Neural crest cell (in vitro differentiated cells): ENCODE measurements at places on chromosomes 12 and 14.

DNA sequence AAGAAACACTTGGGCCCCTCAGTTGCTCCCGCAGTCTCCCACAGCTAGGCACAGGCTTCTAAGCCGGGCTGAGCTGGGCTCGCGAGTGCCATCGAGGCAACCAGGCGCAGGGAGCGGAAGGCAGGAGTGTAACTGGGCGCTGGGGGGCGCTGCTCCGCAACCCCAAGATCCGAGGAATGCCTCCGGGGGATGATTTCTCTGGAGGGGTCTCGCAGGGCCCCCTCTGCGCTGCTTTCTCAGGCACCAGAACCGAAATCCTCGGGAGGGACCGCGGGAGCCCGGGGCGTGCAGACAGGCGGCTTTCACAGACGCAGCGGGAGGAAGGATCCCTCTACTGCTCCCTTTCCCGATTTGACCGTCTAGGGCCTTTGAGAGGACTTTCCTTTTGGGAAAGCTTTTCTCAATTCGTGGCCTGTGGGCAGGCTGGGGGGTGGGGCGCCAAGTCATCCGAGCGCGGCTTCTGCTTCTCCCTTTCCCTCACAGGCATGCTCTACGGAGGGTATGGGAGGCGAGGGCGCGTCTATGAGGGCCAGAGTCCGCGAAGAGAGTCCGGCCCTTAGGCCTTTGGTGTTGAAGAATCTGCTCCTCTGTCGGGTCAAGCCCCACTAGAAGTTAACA is 4.3 kb upstream of the NKX2-1 start:
- no peak for DNase-seq

GRCh38 chr14:100488057-100488456 is 99.2 kb downstream of the BEGAIN start:
- DNase-seq: no peak

DNA sequence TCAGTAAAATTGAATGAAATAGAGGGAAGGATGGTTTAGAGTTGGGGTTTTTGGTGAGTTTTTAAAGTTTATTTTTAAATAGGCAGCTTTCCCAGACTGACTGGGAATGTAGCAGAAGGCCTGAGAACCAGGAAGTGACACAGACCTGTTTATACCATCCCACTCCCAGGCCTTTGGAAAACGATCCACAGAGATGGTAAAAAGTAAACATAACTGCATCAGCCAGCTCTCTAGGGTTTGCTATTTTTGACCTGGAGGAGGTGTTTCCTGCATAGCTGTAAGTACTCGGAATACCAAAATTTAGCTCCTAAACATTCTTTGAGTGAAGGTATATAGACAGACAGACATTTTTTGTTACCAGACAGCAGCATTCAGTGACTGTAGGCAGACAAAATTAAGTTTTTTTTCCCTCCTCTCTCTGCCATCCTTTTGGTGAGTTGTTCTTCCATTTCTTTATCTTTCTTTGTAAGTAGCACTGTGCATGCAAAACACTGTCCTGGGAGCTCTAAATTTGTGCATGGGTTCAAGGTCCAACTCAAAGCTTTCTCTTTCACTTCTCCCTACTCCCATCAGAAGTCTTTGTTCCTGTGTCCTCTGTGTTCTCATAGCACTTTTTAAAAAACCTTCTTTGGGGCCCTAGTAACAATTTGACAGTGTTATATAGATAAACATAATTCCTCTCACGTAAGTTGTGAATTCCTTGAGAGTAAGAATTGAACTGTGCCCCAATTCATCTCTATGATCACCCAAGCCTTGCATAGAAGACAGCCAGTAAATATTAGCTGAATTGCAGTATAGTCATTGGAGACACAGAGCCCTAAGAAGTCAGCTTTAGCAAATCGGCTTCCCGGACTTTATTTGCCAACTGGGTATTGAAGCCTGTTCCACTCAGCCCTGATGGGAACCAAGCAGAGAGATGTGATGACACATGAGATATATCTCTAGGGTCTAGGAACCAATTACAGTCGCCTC is 37.4 kb downstream of the SUSD6 start:
- DNase-seq: no peak

DNA sequence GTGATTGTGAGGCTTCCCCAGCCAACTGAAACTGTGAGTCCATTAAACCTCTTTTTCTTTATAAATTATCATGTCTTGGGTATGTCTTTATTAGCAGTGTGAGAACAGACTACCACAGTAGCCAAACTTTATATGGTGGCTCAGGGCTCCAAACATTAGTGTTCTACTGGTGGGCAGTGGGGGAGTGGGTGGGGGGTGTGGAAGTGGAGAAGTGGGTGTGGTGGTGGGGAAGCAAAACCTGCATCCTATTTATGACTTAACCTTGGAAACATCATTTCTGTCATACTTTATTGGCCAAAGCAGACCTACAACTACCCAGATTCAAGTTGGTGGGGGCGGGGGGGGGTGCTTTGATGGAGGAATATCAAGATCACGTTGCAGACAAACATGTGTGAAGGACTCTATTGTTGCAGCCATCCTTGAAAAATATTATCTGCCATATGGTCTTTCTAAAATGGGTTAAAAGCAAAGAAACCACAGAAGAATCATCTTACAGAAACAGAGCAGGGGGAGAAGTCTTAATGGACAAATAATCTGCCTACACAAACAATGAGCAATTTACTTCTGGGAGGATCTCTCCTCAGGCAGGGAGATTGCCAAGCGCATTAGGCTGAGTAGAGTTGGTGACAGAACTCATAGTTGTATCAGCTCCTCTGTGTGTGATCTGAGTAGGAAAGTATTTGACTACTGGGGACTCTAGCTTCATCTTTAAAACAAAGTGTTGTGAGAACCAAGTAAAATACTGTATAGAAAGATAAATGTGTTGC is 1.4 kb upstream of the PWP1 start:
- no peak for DNase-seq

GRCh38 chr14:68865542-68865941 is 72.7 kb upstream of the ZFP36L1 start:
- DNase-seq: no peak

- DNase-seq: no peak
Observed at GRCh38 chr12:46391630-46392029, 19.1 kb upstream of the SLC38A2 start.

GRCh38 chr14:22478670-22479069 is 110.4 kb downstream of the DAD1 start:
- DNase-seq: no peak

DNA sequence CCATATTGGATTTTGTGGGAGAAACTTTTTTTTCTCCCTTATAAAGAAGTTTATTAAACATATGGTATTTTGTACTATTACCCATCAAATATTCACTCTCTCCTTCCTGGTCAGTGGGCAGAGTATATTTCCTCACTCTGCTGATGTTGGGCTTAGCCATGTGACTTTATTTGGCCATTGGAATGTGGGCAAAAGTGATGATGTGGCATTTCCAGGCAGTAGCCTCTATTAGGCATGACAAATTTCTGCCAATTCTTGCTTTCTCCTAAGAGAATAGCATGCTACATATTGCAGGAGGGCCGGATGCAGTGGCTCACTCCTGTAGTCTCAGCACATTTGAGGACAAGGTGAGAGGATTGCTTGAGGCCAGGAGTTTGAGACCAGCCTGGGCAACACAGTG is 24.4 kb upstream of the WSCD2 start:
- DNase-seq: no peak

DNA sequence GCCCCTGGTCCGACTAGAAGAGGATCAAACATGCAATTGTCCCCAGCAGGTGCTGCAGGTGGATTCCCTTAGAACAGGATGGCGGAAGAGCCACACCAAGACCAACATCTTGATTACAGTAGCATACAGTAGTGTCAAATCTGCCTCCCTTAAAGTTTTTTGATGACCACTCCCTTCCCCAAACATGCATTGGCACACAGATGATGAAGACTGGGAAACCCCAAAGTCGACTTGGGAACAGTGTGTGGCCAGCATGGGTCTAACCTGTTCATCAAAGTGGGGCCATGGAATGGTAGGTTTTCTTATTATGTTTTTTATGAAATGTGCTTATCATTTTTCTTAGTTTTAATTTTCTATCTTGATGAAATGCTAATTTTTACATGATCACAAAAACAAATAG is 8.8 kb downstream of the PLXNC1 start:
- DNase-seq: no peak

GRCh38 chr14:73739899-73740617 is 25.9 kb upstream of the PNMA1 start:
- DNase-seq: no peak

DNA sequence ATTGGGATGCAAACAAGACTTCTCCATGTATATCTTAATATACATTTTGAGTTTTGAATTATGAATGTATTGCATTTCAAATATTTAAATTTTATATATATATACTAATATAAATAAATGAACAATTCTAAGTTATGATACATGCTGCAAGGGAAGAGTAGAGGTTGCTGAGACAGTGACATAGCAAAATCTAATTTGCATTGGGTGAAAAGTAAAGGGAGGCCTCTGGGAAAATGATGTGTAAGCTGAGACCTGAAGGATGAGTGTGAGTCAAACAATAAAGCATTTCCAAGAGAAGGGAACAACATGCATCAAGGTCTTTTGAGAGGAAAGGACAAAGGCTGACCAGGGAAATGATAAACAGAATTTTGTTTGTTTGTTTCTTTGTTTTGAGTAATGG is 62.9 kb upstream of the PTPRQ start:
- DNase-seq: no peak

GRCh38 chr14:92954933-92955332 is 32.0 kb downstream of the CHGA start:
- no peak for DNase-seq

DNA sequence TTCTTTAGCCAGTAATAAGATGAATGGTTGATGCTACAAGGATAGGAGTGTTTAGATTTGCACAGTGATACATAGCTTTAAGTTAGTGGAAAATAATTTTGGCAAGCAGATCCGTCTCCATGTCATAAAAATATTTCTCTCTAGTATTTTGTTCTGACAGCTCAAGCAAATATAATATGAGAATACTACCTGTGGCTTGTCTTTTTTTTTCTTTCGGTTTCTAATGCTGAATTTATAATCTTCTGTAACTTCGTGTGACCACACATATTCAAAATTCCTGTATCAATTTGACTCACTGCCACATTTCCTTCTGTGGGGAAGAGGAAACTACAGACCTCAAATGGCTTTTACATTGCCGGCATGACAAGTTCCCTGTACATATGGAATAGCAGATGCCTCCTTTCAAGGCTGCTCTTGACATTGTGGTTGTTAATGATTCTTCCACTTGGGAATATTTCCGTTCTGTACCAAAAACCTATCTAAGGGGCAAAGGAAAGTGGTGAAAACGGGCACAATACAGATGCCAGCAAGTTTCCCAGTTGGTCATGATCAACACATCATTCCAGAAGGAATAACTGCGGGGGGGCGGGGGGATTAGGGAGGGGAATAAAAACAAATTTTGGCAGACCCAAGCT is 103.6 kb upstream of the CCDC91 start:
- DNase-seq: no peak

GRCh38 chr14:95480109-95480886 is 36.2 kb downstream of the SYNE3 start:
- DNase-seq: no peak
